ENCODE measurements at places on chromosomes 1 and 21.

DNA sequence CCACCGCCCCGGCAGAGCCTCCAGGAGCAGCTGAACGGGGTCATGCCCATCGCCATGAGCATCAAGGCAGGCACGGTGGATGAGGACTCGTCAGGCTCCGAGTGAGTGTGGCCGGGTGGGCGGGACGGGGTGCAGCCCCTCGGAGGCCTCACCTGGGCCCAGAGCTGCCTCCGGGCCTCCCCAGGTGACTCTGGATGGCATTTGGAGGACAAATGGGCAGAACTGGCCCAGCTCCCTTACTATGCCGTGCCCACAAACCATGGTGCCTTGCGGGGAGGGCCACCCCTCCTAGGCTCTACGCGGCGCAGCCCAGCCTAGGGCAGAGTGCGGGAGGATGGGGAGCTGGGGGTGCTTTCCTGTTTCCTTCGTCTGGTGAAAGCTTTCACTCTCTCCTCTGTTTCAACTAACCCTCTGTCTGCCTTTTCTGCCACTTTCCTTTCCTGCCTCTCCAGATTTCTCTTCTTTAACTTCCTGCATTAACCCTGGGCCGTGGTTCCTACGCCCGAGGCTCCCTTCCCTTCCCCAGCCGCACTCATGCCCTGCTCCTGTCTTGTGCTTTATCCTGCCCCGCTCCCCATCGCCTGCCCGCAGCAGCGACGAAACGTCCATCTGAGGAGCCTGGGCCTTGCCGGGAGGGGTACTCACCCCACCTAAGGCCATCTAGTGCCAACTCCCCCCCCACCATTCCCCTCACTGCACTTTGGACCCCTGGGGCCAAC, 9.2 kb downstream of the PSRC1 start:
- DNase-seq = no peak

- no peak for DNase-seq
These were observed 3.4 kb downstream of the PLA2G2D start for GRCh38 chr1:20115916-20116315.

- DNase-seq = no peak
These were observed 65.5 kb downstream of the NID1 start for GRCh38 chr1:235999259-235999925.

DNA sequence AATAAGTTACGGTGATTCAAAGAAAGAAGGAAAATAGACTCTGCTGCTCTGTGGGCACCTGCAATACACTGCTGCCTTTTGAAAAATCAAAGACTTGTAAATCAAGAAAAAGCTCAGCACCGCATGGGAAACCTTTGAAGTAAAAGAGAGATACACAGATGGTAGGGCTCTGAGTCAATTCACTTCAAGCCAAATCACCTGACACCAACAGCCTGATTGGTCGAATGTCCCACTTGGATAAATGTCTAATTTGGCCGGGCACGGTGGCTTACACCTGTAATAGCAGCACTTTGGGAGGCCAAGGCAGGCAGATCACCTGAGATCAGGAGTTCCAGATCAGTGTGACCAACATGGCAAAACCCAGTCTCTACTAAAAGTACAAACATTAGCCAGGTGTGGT, 19.2 kb upstream of the RCAN3 start:
- DNase-seq = no peak

GRCh38 chr1:116808848-116809508, 54.7 kb downstream of the CD2 start:
- no peak for DNase-seq

- no peak for DNase-seq
These were observed 35.7 kb downstream of the CFAP74 start for GRCh38 chr1:1967879-1968278.

DNA sequence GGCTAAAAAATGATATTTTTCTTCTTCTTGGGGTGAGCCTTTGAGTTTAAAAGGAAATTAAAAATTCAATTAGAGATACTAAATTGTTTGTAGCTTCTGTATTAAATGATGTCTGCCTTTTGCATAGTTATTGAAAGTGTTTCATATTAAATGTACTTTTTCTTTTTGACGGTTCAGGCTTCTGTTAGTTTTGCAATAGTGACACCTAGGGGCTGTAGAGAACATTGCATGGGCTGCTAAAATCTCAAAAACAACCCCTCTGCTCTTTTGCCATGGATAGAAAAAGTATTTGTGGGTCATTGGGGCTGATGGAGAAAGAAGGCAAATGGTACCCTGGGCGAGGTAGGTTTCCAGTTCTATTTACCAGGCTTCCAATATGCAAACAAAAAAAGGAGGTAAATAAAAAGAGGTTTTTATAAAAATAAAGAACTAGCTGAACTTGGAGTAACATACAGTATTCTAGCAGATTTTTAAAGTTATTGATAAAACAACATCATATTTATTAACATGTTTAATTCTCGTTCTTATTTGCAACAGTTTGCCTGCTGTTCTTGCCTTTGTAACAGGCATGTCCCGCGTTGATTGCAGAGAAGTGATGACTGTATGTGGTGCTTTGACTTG, 115.4 kb upstream of the HOOK1 start:
- peak; percentile 81 for DNase-seq

- no peak for DNase-seq
These were observed 10.5 kb downstream of the PCSK9 start for GRCh38 chr1:55049914-55050278.

GRCh38 chr1:111334169-111334568, 43.5 kb downstream of the CHIA start:
- peak; percentile 32 for DNase-seq

DNA sequence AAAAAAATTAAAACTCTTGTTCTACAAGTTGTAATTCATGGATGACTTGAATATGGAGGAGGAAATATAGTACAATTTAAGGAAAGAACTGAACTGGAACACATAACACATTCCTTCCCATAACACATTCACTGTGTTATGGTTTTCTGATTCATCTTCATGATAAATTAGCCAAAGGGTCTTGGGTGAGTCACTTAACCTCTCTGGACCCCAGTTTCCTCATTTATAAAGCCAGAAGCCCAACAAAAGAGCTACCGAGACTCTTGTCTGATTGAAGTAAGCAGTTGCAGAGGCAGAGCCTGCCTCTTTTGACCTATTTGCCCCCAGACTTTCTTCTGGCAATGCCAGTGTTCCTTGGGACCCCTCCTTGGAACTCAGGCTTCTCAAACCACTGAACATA, 161.9 kb upstream of the KCTD3 start:
- DNase-seq = no peak

DNA sequence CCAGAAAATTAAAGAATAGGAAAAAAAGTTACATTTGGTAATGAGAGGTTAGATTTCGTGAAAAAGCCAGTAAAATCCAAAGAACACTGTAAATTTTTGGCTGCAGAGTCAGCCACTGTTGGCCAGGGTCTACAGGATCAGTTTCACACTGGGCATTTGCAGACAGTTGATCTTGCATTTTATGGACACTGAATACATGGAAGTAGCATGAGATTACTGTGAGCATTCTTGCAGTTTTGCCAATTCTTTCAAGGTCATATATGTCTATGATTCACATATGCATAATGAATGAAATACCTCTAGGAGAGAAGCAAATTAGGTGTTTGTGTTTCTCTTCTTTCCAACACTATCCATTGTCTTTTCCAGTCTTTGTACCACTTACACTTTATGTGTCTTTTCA, 200.8 kb upstream of the DPYD start:
- DNase-seq = no peak

DNA sequence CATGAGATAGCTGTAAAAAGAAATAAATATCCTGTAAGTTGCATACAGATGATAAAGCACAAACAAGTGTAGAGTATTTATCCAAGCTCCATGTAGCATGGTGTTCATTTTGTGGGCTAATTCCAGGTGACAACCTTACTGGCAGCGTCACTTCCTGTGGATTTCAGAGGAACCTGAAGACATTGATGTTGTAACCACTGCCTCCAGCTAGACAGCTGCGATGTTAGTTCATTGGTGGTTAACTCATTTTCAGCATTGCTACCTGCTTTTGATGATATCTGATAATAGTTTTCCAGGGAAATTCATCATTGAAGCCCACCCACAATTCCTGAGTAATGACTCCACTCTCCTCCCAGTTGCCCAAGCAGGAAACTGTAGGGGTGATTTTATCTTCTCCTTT, 3.0 kb downstream of the HSD3B1 start:
- no peak for DNase-seq

GRCh38 chr1:38088366-38088765, 41.8 kb upstream of the POU3F1 start:
- DNase-seq = no peak

DNA sequence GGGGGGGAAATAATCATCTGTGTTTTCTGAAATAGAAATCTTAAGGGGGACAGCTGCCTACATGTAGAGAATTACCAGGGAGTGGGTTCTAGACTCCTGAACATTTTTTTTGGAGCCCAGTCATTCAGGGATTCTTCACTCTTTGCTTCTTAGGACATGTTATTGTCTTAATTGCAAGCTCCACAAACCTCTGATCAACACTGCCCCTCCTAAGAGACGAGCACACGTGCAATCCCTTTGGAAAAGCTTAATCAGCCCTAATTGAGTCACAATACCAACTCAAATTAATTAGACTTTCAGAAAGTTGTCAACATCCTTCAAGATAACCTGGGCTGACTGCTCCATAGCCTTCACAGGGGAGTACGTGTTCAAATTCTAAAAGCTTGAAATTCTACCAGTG, 21.4 kb downstream of the RGS8 start:
- no peak for DNase-seq

DNA sequence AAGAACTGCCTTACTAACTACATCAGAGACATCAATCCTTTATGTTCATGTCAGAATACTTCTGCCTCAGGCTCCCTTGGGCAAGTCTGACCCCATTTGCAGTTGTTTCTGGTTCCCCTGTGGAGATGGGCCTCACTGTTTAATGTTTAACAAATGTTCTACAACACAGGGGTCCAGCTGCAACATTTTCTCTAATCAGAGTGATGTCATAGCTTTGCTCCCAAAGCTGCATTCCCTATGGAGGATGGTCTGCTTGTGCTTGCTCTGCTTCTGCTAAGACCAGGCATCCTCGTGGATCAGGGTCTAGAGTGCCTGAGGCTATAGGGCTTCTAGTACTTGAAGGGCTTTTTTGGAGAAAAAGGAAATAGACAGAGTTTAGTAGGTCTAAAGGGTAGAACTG, 1071.2 kb downstream of the TTLL7 start:
- no peak for DNase-seq

DNA sequence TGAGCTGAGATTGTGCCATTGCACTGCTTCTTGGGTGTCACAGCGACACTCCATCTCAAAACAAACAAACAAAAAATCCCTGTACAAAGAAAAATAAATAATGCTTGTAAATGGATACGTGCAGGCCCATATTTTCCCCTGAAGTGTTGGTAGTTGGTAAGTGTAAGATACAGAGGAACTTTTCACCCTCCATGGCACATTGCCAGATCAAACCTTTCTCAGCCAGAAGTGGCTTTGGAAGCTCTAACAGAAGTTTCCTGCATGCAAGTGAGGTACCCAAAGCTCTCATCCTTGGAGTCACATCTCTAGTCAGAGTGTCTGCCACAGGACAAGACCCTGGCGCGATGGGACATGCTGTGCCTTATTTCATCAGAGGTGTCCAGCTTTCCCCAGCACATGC, 7.3 kb downstream of the NDUFV3 start:
- no peak for DNase-seq

DNA sequence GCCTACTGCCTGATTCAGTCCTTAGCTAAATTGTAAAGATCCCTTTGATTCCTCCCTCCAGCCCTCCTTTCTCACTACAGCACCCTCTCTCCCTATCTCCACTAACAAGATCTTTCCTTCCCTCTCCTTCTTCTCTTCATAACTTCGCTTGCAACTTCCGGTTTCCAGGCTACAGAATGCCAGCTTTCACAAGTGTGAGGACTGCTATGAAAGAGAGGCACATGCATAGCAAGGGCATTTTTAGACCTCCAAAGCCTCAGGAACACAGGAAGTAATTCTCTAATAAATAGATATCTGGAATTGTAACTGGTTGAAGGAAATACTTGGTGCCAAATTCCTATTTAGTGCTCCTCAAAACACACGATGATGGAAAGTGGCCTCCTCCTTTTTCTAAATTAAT, 196.7 kb downstream of the HLX start:
- no peak for DNase-seq

GRCh38 chr1:229896306-229896705, 170.7 kb upstream of the GALNT2 start:
- DNase-seq = no peak

GRCh38 chr1:197041486-197042353, 25.3 kb downstream of the F13B start:
- no peak for DNase-seq

DNA sequence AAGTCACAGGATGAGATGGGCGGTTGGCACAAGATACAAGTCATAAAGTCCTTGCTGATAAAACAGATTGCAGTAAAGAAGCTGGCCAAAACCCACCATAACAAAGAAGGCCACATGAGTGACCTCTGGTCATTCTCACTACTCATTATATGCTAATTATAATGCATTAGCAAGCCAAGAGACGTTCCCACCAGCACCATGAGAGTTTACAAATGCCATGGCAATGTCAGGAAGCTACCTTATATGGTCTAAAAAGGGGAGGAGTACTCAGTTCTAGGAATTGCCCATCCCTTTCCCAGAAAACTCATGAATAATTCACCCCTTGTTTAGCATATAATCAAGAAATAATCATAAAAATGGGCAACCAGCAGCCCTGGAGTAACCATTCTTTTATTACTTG, 74.9 kb upstream of the APP start:
- DNase-seq = no peak

- peak; percentile 80 for DNase-seq
These were observed 20.8 kb upstream of the MACF1 start for GRCh38 chr1:39183503-39184353.

- DNase-seq = no peak
These were observed 56.7 kb downstream of the ARHGEF10L start for GRCh38 chr1:17596186-17596585.

- DNase-seq = no peak
These were observed 87.9 kb upstream of the HMCN1 start for GRCh38 chr1:185646202-185646683.

DNA sequence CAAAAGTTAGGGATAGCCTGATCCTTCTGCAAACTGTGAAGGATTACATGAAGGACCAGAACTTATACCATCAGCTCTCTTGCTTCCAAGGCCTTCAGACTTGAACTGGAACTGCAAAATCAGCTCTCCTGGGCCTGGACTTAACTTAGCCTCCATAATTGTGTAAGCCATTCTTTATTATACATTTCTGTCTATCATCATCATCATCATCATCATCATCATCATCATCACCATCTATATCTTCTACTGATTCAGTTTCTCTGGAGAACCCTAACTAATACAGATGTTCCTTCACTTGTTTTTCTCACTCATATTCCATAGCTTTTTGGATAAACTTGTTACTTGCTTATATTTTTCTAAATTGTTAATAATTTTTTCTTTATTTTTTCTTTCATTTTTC, 50.0 kb downstream of the PAPPA2 start:
- no peak for DNase-seq

DNA sequence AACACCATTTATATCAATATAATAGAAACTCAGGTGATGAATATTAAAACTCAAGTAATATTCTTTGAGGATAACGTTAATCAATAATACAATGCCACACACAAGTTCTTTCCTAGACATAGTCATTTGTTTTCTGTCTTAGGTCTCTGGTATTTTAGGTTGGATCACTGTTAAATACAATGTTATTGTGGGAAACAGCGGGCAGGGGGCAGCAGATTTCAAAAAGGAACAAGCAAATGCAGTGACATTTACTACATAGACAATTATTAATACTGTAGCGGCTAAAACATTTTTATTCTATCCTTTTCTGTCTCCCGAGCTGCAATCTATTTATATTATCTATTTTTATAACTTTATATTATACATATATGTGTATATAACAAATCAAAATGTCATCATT, 186.4 kb upstream of the ZNHIT6 start:
- DNase-seq = peak; percentile 51
